ENCODE measurements at places on chromosomes 6 and 20.

DNA sequence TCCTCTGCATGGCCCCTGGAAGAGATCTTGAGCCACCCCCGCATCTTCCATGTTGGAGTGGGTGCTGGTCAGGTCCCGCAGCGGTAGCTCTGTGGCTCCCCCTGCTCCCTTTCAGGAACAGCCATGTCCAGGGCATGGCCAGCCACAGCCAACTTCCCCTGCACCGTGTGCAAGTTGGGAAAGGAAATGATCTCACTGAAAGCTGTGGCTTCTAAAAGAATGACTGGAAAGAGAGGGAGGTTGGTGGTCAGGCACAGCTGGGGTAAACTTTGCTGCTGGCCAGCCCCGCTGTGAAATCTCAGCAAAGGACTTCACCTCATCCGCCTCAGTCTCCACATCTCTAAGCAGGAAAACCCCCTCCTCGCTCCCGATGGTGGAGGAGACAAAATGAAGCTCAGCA lies 153.6 kb upstream of the CST7 start:
- DNase-seq: no peak

GRCh38 chr20:44581515-44581914 lies 864 bp upstream of the PKIG start:
- no peak for DNase-seq

GRCh38 chr6:107490566-107491137 lies 735 bp downstream of the SOBP start:
- DNase-seq: no peak

DNA sequence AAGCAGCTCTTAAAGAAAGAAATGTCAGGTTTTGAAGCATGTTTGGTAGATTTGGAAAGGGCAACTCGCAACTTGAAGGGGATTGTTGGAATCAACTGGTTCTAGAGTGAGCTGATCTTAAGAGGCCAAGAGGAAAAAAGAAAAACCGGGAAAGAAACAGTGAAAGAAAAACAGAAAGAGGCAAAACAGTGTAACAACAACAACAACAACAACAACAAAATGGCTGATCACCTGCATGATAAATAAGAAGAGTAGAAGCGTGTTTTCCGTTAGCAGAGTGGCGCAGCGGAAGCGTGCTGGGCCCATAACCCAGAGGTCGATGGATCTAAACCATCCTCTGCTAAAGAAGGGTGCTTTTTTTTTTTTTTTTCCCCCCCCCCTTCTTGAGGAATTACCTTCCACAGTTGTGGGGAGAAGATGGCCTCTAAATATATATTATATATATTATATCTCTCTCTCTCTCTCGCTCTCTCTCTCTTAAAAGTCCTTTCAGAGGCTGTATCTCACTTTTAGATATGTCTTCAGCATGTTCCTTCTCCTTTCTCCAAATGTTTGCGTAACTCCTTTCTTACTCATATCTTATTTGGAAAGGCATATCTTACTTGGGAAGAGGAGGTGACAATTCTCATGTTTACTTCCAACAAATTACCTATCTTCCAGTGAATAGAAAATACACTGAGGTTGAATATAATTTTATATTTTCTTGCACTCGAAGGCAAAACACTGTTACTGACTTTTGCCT lies 134.4 kb downstream of the OR2B2 start:
- DNase-seq: no peak

DNA sequence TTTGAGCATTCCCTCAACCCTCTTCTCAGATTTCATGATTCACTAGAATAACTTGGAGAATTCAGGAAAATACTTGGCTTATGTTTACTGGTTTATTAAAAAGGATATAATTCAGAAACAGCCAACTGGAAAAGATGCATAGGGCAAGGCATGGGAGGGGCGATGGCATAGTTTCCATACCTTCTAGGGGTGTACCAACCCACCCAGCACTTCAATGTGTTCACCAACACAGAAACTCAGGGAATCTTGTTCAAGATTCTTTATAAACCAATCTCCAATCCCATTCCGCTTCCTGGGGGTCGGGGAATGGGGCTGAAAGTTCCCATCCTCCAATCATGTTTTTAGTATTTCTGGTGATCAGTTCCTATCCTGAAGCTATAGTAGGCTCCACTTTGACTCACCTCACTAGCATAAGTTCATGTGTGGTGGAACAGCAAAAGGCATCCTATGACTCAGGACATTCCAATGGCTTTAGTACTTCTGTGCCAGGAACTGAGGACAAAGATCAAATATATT lies 164.4 kb downstream of the SIM1 start:
- no peak for DNase-seq

DNA sequence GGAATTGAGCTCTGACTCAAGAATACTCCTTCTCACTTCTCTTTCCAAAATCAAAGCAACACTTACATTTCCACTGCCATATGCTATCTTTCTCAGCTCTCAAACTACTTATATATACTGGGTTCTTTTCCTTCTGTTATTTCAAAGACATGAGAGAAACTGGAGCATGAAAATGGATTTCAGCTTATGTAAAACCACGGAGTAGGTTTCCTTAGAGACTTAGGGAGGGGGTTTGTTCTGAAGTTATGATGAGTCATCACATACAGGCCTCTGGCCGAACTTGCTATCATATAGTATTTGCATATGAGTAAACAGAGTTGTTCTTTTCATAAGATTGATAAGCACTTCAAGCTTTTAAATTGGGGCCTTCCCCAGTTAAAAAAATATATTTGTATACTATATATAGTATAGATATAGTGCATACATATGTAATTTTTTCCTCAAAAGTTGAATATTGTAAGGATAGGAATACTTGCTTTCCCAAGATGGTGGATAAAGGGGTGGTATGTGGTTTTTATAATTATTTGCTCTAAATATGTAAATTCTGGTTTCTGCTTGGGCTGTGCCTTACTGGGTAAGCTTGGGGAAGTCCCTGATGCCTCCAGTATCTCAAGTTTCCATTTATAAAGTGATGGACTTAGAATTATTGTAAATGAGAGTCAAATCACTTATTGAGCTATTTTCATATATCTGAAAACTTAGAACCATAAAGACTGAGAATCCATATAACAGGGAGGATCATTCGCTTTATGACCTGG lies 273.9 kb downstream of the RFPL4B start:
- DNase-seq: no peak

DNA sequence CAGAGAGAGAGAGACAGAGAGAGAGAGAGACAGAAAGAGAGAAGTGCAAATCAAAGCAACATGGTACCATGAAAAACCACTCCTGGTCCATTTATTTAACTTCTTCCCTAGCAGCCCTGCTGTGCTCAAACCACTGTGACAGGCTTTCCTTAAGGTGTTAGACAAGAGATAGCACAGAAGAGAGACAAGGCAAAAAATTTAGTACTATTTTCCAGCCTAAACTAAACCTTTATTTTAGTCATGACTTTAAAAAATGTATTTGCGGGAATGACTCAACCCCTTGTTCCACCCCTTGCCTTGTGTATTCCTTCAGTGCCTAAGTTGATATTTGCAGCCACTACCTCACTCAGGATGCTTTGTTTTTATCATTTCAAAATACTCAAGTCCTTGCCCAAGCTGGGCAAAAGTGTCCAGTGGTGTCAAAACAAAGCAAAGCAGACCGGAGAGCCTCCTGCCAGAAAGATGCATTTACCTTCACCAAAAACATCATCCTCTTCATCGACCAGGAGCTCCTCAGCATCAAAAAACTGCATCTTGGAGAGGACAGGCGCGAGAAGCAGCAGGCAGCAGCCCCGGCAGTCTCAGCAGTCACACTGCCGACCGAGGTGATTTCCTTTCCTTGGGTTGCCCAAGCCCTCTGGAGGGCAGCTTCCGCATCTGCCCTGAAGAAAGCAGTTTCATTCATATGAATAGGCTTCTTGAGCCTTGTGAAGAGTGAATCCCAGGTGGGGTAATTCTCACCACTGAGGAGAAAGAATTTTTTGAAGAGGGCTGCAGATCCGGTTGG lies at the start of gene RIPOR2:
TSS of gene RIPOR2 (minus strand) at position 595 of the 787 bp plus-strand sequence. CDS start at position 533, 62 bp downstream.
- DNase-seq: peak; percentile 39

- DNase-seq: no peak
These were observed 42.3 kb downstream of the SLC35D3 start for GRCh38 chr6:136964398-136964797.

GRCh38 chr6:39426073-39426456 lies 103.6 kb upstream of the KCNK16 start:
- no peak for DNase-seq

GRCh38 chr6:41119508-41119907 lies 34.6 kb downstream of the TREML1 start:
- no peak for DNase-seq

GRCh38 chr6:89828988-89829471 lies 650 bp upstream of the CASP8AP2 start:
- DNase-seq: no peak

DNA sequence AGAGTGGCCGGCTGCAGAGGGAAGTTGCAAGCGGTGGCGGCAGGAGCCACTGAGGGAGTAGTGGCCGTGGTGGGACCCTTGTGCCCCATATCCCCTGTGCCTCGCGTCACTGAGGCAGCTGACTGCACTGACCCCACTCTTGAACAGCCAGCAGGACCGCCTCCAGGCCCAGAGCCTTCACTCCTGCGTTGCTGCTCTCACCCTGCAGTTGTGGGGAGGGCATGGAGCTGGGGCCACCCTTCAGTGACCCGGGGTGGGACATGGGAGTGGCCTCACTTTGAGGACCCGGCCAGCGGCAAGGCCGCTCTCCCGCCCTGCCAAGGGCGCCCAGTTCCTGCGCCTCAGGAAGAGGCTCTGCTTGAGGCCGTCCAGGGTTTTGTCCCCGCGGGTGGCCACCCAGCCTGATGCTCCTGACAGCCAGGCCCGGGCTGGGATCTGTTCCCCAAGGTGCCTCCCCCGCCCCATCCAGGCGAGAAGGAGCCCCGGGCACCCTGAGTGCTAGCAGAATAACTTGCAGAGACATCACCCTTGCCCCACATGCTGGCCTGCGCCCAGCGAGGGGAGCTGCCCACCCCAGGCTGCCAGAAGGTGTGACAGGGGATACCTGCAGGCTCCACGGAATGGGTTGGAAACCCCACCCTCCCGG lies 44.4 kb downstream of the HLA-DRA start:
- DNase-seq: no peak

- DNase-seq: no peak
These were observed 41.7 kb downstream of the ZMYND8 start for GRCh38 chr20:47314647-47315338.

DNA sequence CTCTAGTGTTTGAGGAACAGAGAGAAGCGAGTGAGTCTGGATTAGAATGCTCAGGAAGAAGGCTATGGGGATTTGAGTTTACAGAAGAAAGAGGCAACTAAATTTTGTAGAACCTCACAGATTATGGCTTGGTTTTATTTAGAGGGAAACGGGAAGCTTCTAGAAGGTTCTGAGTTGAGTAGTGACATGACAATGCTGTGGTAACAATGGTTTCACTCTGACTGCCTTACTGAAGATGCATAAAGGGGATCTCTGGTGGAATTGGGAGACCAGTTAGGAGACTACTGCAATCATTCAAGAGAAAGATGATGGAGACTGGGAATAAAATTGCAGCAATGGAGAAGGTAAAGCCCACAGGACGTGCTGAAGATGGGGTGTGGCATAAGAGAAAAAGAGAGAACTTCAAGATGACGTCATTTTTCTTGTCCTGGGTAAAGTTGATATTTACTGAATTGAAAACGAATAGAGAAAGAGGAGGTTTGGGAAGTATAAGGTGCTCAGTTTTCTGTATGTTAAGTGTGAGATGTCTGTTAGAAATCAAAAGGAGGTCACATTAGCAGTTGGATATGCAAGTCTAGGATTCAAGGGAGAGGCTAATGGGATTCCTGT lies 710.1 kb upstream of the NRSN1 start:
- no peak for DNase-seq

DNA sequence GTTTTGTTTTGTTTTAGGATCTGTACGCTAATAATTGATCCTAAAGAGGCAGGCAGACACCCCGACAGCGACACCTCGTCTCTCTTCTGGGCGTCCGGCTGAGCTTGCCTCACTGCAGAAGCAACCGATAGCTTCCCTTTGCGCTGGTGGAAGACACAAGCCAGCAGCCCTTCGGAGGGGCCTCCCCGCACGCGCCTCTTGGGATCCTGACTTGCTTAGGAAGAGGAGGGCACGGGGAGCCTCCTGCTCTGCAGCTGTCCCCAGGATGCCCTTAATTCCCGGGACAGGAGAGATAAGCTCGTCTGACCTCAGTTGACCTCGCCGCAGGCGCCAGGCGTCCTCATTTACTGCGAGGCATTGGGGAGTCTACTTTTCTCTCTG lies 94.0 kb downstream of the CD83 start:
- no peak for DNase-seq

GRCh38 chr6:24854077-24854666 lies 55.5 kb upstream of the ARMH2 start:
- DNase-seq: no peak

GRCh38 chr6:133954657-133955576 lies 1.9 kb downstream of the TBPL1 start:
- no peak for DNase-seq

DNA sequence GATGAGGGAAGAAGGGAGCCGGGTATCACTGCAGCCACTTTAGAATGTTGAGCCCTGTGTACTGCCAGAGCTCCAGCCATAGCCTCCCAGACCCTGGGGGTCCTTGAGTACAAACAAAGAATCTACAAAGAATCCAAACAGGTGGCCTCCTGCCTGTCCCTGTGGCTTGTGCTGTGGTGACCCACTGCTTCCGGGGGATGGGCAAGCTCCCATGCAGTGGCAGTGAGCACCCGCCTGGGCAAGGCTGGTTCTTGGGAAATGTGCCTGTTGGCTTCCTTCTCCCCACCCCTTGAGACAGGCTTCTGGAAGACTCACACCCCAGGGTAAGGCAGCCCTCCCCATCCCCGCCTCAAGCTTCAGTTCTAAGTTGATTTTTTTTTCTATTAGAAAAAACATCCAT lies 13.9 kb downstream of the SIRPA start:
- DNase-seq: no peak

- no peak for DNase-seq
These were observed 211.7 kb downstream of the TFAP2C start for GRCh38 chr20:56840716-56841261.

DNA sequence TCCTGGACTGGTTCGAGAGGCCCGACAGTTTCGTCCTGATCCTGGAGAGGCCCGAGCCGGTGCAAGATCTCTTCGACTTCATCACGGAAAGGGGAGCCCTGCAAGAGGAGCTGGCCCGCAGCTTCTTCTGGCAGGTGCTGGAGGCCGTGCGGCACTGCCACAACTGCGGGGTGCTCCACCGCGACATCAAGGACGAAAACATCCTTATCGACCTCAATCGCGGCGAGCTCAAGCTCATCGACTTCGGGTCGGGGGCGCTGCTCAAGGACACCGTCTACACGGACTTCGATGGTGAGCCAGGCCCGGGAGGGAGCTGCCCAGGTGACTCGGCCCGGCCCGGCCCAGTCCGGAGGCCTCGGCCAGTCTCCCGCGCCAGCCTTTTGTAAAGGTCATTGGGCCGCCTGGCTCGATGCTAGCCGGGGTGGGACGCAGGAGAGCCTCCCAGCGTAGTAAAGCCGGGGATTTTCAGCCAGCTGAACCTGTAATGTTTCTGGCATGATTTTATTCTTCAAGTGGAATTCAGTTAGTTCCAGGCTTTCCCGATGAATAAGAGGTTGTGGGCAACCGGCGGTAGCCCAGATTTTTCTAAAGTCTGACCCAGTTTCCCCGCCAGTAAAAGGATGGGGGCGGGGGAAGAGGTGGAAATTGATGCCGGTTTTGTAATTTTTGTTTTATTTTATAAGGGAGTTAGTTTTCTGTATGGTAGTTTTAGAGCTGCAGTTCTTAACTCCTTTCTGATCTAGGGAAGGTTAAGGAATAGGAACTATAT lies 1.4 kb downstream of the PIM1 start:
- DNase-seq: no peak

- no peak for DNase-seq
These were observed 8.9 kb upstream of the TAAR5 start for GRCh38 chr6:132598473-132598872.

GRCh38 chr6:20946022-20946421 lies 411.8 kb downstream of the CDKAL1 start:
- no peak for DNase-seq
